ENCODE measurements at places on chromosomes 16 and 17. TPM values are rescaled to one million over a fixed set of nuclear protein-coding genes. Genes with fewer than 3 reads are reported as not detected.

PTGES3L gene
- total RNA-seq, result 0.52 TPM

CRISPLD2 gene
- total RNA-seq, result 0.50 TPM

MYH13 gene
- not detected for total RNA-seq

LITAFD gene
- not detected for total RNA-seq

KRTAP17-1 gene
- total RNA-seq, result not detected

CTRB1 gene
- not detected for total RNA-seq

GDE1 gene
- total RNA-seq, result 26.5 TPM

PIRT gene
- total RNA-seq, result not detected

MLST8 gene
- 38.4 TPM for total RNA-seq

TMC6 gene
- total RNA-seq, result 523 TPM

MT1G gene
- total RNA-seq, result 30.1 TPM

KDM6B gene
- total RNA-seq, result 13.9 TPM

CAPNS2 gene
- 0.27 TPM for total RNA-seq

ZNF267 gene
- total RNA-seq, result 53.4 TPM

TERB1 gene
- total RNA-seq, result 0.11 TPM

MPV17L gene
- not detected for total RNA-seq

TBC1D26 gene
- not detected for total RNA-seq

CCL3 gene
- total RNA-seq, result 10.1 TPM

SSTR5 gene
- not detected for total RNA-seq

CAVIN1 gene
- total RNA-seq, result 3.5 TPM

ZNF287 gene
- total RNA-seq, result 5.1 TPM

GCGR gene
- 0.07 TPM for total RNA-seq

MEIOC gene
- total RNA-seq, result 0.61 TPM

MYL11 gene
- total RNA-seq, result not detected

METRNL gene
- 10.3 TPM for total RNA-seq

RAB11FIP4 gene
- 28.5 TPM for total RNA-seq

LPO gene
- not detected for total RNA-seq

FBXO39 gene
- total RNA-seq, result 1.6 TPM

CDRT4 gene
- 7.2 TPM for total RNA-seq

MT1A gene
- total RNA-seq, result 0.57 TPM

CDH1 gene
- 0.73 TPM for total RNA-seq

TXNDC11 gene
- total RNA-seq, result 50.8 TPM

CD68 gene
- 8.3 TPM for total RNA-seq

NPIPB12 gene
- 87.8 TPM for total RNA-seq

ZNF200 gene
- 16.5 TPM for total RNA-seq

MYH1 gene
- total RNA-seq, result not detected

TEKT3 gene
- total RNA-seq, result 0.16 TPM

SPN gene
- total RNA-seq, result 431 TPM

ABCA10 gene
- total RNA-seq, result 0.64 TPM

KRT33A gene
- total RNA-seq, result not detected

METTL23 gene
- 41.9 TPM for total RNA-seq

MPO gene
- total RNA-seq, result not detected

CCDC200 gene
- not detected for total RNA-seq

ACSM2B gene
- not detected for total RNA-seq

PLXDC1 gene
- total RNA-seq, result 0.98 TPM

SPDYE4 gene
- total RNA-seq, result 0.20 TPM

ESRP2 gene
- not detected for total RNA-seq

OTOP2 gene
- not detected for total RNA-seq

CD19 gene
- not detected for total RNA-seq

COG8 gene
- total RNA-seq, result 39.0 TPM

C17orf78 gene
- not detected for total RNA-seq

Data from T-helper 2 cell treated with Interferon-gamma antibody and Interleukin-4, amounts not matched to agents 100 ng/mL and 5 ng/mL, for 36 hours (primary cell).